Stimulated activated CD4-positive, alpha-beta T cell treated with anti-CD3 and anti-CD28 coated beads, Interleukin-1b, Interleukin-23, amount 100 ng/mL, for 4 hours (primary cell): ENCODE measurements at places on chromosomes 2 and 18.

DNA sequence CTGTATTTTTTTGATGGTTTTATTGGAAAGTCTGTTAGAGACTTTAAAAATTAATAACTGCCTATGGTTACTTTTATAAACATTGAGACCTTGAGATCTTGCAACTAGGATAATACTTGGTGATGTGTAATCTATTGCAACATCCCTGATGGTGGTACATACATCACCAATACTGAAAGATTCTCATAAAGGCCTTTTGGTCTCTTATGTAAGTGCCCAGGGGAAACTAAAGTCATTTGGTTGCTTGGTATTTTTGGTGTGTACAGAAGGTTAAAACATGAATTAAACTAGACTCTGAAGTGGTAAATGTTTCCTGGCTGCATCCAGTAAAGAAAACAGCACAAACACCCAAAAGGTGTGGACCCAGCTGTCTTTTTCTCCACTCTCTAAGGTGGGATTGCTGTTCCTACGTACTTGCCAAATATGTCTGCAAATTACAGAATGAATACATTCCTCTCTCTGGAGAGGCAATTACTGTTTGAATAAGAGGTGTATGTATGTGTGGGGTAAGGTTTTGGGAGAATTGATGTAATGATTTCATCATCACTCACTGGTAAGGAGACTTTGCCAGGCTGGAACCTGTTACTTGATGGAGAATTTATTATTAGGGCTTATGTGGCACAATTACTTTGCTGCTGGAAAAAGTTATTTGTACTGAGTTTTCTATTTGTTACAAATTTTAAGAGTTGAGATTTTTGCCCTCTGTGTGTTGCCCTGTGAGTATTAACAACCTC, 3.6 kb downstream of the B3GNT2 start:
- no peak for DNase-seq

DNA sequence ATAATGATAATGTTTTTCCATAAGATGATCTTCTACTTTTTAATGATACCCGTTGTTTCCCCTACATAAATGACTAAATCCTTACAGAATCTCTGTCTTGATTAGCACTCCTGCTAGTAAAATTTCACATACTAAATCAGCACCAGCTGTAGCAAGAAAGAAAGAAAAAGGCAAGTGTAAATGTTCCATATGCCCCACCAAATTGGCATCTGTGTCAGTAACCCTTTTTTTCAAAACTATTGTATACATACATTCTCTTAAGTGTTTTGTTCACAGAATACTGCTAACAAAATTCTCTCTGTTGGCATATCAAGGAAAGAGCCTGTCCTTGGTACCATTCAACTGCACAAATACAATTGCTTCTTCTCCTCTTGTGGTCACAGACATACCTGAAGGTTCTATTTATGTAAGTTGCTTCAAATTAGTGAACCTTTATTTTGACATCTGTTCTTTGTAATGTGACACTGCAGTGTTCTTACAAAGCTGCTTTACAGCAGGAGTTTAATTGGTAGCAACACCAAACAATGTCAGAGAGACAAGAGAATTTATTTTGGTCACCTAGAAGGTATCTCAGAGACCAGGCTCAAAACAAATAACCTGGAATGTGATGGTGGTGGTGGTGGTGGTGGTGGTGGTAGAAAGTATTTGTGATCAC, 641.9 kb downstream of the ZEB2 start:
- DNase-seq: no peak

GRCh38 chr2:161265874-161266273, 42.4 kb upstream of the PSMD14 start:
- DNase-seq: no peak

GRCh38 chr2:120303177-120303576, 42.8 kb upstream of the INHBB start:
- no peak for DNase-seq

- no peak for DNase-seq
These were observed 55.5 kb downstream of the PRKCE start for GRCh38 chr2:45707006-45707405.

GRCh38 chr18:47696870-47697269, 233.6 kb downstream of the SMAD2 start:
- no peak for DNase-seq

DNA sequence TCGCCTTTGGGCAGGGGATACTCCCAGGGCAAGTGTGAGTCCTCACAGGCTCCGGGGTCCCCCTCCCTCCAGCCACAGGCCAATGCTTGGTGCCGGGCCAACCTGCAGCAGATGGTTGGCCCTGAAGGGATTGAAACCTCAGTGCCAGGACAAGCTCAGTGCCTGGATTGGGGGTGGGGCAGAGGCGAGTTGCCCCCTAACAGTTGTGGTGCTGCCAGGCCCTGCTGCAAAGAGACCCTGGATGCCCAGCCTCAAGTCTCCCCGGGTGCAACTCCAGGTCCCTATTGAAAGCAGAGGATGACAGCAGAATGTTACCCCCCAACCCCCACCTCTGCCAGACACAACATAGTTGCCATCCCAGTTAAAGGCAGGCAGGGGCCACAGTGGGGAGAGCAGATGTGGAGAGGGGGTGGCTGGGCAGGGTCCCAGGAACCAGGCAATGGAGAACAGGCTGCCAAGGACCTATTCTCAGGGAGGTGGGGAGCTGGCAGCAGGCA, 9.5 kb upstream of the RNF103 start:
- no peak for DNase-seq

GRCh38 chr2:20608666-20609348, 42.1 kb downstream of the HS1BP3 start:
- no peak for DNase-seq

DNA sequence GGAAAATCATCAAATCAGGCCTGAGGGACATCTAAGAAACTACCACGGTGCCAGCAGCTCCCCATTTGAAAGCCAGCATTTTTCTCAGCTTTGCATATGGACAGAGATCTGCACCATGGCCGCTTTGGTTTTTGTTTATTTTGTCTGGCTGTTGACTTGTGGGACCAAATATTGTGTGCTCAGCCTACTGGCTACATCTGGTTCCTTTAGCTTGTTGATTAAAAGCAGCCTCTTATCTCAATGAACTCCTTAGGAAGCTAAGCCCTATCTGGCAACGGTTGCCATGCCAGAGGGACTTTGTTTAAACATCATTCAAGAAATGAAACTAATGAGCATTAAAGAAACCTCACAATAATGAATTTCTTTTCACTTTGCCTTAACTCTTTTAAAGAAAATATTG, 32.4 kb upstream of the CCDC150 start:
- DNase-seq: no peak

DNA sequence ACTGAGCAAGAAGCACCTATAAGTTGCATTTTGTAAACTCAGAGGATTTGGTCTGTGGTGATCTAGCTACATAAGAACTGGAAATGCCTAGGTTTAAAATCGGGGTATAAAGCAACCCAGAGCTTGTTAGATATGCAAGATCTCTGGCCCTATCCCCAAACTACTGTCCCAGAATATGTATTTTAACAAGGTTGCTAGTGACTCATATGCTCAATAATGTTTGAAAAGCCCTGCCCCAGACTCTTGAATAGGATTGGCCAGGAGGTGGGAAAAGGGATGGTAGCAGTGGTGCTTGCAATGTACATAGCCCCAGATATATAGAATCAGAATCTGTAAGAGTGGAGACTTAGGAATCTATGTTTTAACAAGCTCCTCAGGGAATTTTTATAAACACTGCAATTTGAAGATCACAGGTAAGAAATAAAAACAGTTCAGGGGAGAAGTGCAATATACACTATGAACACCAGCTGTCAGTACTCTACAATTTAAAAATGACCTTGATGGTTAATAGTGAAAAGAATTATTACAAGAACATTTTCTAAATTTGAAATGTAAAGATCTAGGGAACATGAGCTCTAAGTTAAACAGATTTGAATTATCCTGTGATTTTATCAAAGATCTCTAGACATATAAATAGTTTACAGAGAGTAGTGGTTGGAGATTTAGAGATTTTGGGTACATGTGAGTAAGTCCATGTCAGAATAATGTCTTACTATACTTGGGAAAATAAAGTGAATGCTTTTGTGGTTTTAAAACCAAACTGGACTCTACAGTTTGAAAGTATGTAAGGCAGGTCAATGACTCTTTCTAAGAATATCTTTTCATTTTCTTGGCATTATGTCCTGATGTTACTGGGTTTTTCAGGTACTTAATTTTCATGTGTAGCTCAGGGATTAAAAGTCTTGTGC, 7.7 kb upstream of the MMADHC start:
- no peak for DNase-seq

DNA sequence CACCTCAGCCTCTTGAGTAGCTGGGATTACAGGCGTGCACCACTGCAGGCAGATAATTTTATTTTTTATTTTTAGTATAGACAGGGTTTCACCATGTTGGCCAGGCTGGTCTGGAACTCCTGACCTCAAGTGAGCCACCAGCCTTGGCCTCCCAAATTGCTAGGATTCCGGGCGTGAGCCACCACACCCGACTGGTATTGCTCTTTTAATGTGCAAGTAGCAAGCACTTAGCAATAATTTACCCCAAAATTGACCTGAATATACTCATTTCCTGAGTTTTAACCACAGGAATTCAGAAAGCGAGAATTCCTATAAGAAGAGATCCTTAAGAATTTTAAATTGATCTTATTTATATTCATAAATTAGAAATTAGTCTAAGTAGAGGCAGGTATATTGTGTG, 169.1 kb downstream of the CDH2 start:
- no peak for DNase-seq

GRCh38 chr2:128354161-128354560, 35.5 kb upstream of the HS6ST1 start:
- no peak for DNase-seq

- no peak for DNase-seq
These were observed 136.5 kb downstream of the ZNF236 start for GRCh38 chr18:76958692-76959341.

DNA sequence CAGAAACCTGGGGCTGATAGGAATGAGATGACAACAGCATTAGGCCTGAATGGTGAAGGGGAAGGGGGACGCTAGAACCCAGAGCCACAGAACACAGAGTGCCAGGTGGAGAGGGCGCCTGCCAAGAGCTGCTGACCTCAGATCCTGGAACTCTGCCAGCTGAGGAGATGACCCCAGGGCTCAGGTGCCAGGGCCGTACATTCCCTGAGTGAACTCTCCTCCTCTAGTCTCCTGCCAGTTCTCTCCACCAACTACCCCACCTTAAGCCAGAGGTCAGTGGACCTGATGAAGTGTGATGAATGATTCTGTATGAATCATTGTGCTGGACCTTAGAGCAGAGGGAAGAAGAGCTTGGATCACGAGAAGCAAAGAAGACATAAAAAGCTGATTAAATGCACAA, 1582.2 kb upstream of the ACVR2A start:
- DNase-seq: no peak

- no peak for DNase-seq
These were observed 42.5 kb upstream of the GLI2 start for GRCh38 chr2:120693121-120693520.

GRCh38 chr2:81206216-81206615, 901.7 kb upstream of the LRRTM1 start:
- DNase-seq: no peak

DNA sequence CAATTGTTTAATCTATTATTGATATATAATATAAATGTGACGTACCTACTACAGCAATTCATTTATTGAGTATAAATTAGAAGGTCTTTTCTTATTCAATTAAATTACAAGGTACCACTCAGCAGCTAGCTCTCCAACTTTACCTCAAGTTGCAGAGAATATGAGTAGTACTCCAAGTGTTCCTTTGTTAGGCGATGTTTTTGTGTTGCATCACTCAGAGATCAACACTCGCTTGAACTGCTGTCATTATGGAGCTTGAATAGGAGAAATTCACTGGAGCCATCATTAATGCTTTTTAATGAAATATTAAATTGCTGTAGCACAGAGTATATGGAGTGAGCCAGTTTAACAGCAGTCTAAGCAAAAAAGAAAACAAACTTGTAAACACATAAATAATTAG, 320.0 kb downstream of the FSIP2 start:
- DNase-seq: no peak

- DNase-seq: no peak
These were observed 517 bp downstream of the GCFC2 start for GRCh38 chr2:75710220-75710576.

GRCh38 chr2:120769076-120769786, 33.6 kb downstream of the GLI2 start:
- DNase-seq: no peak

DNA sequence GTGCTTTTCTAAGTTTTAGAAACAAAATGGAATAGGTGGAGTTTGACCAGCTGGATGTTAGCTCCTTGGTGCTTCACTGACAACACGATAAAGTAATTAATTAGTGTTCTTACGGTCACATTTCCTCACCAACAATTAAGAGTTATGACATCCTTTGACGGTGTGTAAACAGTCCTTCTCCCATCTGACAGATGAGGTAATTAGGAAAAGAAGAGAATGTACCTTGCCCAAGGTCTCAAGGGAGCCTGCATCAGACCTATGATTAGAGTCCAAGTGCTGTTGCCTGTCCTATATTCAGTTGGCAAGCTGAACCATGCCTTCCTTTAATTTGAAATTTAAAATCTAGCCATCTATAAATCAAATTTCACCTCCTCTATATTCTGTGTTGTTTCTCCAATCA, 48.3 kb upstream of the STK17B start:
- no peak for DNase-seq

GRCh38 chr18:3704556-3705344, 254.8 kb downstream of the TGIF1 start:
- no peak for DNase-seq

- DNase-seq: no peak
These were observed 70.3 kb upstream of the NCK2 start for GRCh38 chr2:105674401-105674800.
